Stimulated activated CD8-positive, alpha-beta memory T cell treated with anti-CD3 and anti-CD28 coated beads, Interleukin-4, amount 100 ng/mL, for 48 hours (primary cell): ENCODE measurements at places on chromosomes 4 and X.

GRCh38 chr4:104967034-104967401 is 179.7 kb upstream of the TET2 start:
- DNase-seq, result no peak

GRCh38 chr4:153530284-153530999 is 64.3 kb downstream of the TMEM131L start:
- peak; percentile 55 for DNase-seq

GRCh38 chr4:185016946-185017758 is 1.1 kb upstream of the HELT start:
- no peak for DNase-seq

DNA sequence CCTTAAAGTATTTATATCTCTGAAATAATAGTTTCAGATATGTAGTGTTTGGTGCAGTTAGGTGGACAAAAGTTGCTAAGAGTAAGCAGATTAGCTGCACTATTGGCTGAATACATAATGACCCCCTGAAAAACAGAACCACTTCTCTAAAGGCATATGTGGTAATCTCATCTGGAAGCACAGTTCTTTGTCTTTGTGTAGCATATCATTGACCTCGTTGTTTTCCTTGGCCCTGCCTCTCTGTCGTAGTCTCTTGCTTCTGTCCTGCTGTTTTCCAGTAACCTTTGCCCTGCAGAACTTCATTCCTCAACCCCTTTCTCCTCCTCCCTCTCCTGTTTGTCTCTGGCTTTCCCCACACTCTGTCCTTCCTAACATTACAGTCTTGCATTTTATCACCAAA is 41.4 kb downstream of the JADE3 start:
- DNase-seq, result no peak

DNA sequence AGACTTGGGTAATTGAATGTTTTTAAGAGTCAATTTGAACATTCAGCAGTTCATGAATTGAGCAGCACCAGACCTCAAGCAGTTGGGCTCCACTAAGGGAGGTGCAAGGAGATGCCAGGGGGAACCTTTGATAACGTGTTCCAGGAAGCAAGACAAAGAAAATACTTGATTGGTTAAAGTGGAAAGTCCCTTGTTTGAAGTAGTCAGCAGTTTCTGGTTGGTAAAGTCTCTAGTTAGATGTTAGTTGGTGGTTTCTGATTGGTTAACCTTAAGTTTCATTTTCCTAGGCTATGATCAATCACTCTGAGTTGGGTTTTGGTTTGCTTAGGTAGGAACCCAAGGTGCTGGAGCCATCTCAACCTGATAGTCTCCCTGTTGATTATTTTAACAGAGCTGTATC is 4.0 kb downstream of the HERC6 start:
- peak; percentile 60 for DNase-seq

- DNase-seq, result no peak
Measured at GRCh38 chr4:20532116-20532790, 168.0 kb upstream of the PACRGL start.

DNA sequence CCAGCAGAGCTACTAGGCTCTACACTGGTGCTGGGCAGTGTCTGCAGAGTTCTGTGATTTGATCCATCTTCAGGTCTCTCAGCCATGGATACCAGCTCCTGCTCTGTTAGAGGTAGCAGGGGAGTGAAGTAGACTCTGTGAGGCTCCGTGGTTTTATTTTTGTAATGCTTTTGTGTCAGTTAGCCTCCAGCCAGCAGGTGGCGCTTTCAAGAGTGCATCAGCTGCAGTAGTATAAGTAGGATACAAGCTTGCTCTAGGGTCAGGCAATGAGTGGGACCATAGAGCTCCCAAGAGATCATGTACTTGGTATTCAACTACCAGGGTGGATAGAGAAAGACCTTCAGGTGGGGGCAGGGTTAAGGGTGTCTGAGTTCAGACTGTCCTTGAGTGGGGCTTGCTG is 362.5 kb upstream of the TRAM1L1 start:
- peak; percentile 52 for DNase-seq

- DNase-seq, result no peak
Measured at GRCh38 chr4:103449296-103450023, 251.3 kb upstream of the CENPE start.
